ENCODE measurements at places on chromosomes 4 and X.

DNA sequence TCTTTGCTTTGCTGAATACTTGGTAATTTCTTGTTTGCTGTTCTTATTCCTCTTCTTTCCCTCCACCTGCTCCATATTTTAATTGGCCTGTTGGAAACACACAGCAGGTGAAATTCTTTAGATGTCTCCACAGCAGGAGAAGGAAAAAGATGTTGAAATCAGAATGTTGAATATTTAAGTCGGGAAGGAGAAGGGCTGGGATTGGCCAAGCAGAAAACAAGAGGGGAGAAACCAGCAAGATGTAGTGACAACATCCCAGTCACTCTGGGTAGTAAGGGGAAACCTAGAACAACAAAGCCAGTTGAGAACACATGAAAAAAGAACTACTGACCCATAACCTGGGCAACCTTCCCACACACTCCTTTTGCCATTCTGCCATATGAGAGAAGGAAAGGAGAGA lies 37.3 kb upstream of the STAG2 start:
- no peak for DNase-seq
- no peak overlapping the region for H3K27ac ChIP-seq

- no peaks in the 10 kb centered on the region for H3K4me1 ChIP-seq
- H3K36me3 ChIP-seq = no peaks in the 10 kb centered on the region
- no peak overlapping the region for H3K4me3 ChIP-seq
Observed at GRCh38 chr4:157964463-157964862, 208.4 kb downstream of the GASK1B start.

- no peak for DNase-seq
- no peaks in the 10 kb centered on the region for H3K27me3 ChIP-seq
- no peak overlapping the region for H3K4me3 ChIP-seq
- H3K27ac ChIP-seq = no peak overlapping the region
- no peaks in the 10 kb centered on the region for H3K36me3 ChIP-seq
- H3K4me1 ChIP-seq = no peaks in the 10 kb centered on the region
Observed at GRCh38 chr4:2286904-2287593, 25.1 kb upstream of the MXD4 start.

- no peaks in the 10 kb centered on the region for H3K27me3 ChIP-seq
- H3K4me1 ChIP-seq = peaks cover 25% of the 10 kb centered on the region
- no peak for DNase-seq
- H3K4me3 ChIP-seq = no peak overlapping the region
- no peaks in the 10 kb centered on the region for H3K36me3 ChIP-seq
- peak overlapping the region; percentile 74 for H3K27ac ChIP-seq
Observed at GRCh38 chr4:183875251-183875825, 29.8 kb upstream of the STOX2 start.

GRCh38 chr4:113811359-113811758 lies 49.8 kb upstream of the CAMK2D start:
- no peak overlapping the region for H3K27ac ChIP-seq
- H3K36me3 ChIP-seq = no peaks in the 10 kb centered on the region
- H3K4me1 ChIP-seq = no peaks in the 10 kb centered on the region
- no peak overlapping the region for H3K4me3 ChIP-seq

DNA sequence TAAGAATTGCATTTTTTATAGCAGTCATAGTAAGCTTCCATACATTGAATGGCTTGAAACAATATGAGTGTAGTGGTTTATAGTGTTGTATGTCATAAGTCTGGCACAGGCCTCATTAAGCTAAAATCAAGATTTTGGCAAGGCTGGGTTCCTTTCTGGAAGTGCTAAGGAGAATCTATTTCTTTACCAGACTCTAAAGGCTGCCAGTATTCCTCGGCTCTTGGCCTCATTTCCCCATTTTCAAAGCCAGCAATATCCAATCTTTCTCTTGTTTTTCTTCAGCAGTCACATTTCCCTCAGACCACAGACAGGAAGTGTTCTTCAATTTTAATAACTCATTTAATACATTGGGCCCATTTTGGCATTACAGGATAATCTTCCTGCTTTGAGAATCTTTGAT lies 1155.5 kb upstream of the PABPC4L start:
- H3K4me1 ChIP-seq = no peaks in the 10 kb centered on the region
- no peak for DNase-seq
- no peaks in the 10 kb centered on the region for H3K27me3 ChIP-seq

GRCh38 chrX:44843753-44844152 lies at the start of gene DUSP21:
Gene DUSP21 (plus strand): TSS chrX:44844021. CDS start chrX:44844133, 112 bp downstream.
- H3K4me3 ChIP-seq = no peak within 1 kb of the TSS
- DNase-seq = no peak

DNA sequence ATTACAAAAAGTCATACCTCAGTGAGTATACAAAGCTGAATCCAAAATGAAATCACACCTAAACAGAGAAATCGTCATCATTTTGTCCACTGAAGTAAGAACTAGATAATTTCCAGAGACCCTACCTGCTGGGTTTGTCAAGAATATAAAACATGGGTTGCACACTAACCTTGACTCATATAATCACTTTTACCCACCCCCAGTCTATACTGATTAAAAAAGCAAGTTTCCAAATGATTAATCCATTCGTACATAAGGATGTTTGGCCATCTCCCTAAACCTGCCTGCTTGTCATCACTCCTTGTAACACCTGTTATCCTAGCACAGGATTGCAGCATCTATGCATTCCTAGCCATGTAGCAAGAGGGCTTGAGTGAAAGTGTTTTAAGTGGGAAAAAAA lies 4.7 kb downstream of the RAP2C start:
- peaks cover 60% of the 10 kb centered on the region for H3K4me1 ChIP-seq
- peaks cover 34% of the 10 kb centered on the region for H3K36me3 ChIP-seq
- no peak for DNase-seq
- no peaks in the 10 kb centered on the region for H3K27me3 ChIP-seq
- no peak overlapping the region for H3K4me3 ChIP-seq

DNA sequence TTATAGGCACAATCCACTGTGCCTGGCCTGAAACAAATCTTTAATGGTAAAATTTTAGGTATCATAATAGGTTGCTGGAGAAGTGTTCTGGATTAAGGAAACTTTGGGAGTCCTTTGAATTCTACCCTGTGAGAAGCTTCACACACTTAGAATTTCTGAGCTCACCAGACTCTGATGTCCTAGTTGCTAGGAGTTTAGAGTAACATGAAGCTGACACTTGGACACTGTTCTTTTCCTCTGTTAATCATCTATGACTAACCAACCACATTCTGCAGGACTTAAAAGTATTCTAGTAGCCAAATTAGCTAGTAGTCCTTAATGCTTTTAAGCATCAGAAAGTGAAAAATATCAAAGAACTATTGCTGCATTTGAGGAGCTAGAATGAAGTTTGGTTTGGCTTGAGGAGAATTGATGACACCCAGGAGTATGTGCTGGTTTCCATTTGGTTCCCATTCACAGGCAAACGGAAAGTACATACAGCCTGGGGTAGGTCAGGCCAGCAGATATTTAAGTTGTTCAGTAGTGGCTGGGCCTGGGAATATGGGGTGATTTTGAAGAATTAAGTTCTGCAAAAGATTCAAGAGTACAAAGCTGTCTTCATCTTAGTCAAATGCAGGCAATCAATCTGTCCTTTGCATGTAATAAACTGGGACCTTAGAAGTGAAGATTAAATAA lies 38.8 kb upstream of the IGFBP7 start:
- no peak for DNase-seq
- H3K36me3 ChIP-seq = no peaks in the 10 kb centered on the region
- peaks cover 5% of the 10 kb centered on the region for H3K4me1 ChIP-seq
- H3K27me3 ChIP-seq = no peaks in the 10 kb centered on the region
- H3K4me3 ChIP-seq = no peak overlapping the region

DNA sequence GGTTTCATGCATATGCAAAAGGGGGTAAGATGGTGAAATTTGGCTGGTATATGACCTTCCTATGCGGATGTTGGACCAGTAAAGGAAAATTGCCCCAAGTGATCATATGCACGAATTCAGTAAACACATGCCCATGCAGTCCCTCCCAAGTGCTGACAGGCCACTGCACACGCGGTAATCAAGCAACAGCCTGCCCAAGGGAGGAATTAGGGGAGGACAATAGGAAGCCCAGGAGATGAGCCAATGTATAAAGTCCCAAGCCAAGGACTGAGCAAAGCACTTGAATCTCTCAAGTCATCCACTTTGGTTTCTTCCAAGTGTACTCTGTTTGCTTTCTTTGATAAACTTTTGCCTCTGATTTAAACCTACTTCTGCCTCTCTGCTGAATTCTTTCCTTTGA lies 21.1 kb downstream of the MAGEB16 start:
- H3K27ac ChIP-seq = no peak overlapping the region
- no peaks in the 10 kb centered on the region for H3K4me1 ChIP-seq
- no peaks in the 10 kb centered on the region for H3K27me3 ChIP-seq
- H3K36me3 ChIP-seq = no peaks in the 10 kb centered on the region
- H3K4me3 ChIP-seq = no peak overlapping the region

GRCh38 chrX:139924069-139924695 lies 8.7 kb downstream of the ATP11C start:
- H3K4me1 ChIP-seq = peaks cover 2% of the 10 kb centered on the region
- H3K27ac ChIP-seq = no peak overlapping the region
- no peaks in the 10 kb centered on the region for H3K27me3 ChIP-seq
- DNase-seq = no peak
- no peak overlapping the region for H3K4me3 ChIP-seq

GRCh38 chrX:54921427-54922021 lies 900 bp downstream of the TRO start:
- H3K27me3 ChIP-seq = no peaks in the 10 kb centered on the region
- H3K4me1 ChIP-seq = no peaks in the 10 kb centered on the region
- peak; percentile 65 for DNase-seq

DNA sequence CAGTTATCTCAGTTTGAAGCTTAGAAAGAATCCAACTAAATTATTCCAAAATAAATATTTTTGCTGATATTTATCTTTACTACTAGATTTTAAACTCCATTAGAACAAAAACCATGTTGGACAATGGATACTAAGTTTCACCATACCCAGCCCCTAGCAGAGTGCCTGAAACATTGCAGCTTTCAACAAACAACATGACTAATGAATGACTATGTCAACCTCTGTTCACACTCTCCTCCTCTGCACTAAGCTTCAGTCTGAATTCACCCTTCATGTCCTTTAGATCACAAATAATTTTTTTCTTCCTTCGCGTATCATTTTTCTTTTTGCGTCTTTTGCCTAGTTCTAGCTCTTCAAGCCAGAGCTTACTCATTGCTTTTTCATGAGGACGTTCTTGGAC lies 315.2 kb downstream of the PCDH10 start:
- no peaks in the 10 kb centered on the region for H3K4me1 ChIP-seq
- no peaks in the 10 kb centered on the region for H3K27me3 ChIP-seq
- no peak overlapping the region for H3K4me3 ChIP-seq
- no peaks in the 10 kb centered on the region for H3K36me3 ChIP-seq

GRCh38 chr4:10743357-10743756 lies 58.8 kb upstream of the CLNK start:
- no peak for DNase-seq
- no peak overlapping the region for H3K27ac ChIP-seq
- H3K4me1 ChIP-seq = no peaks in the 10 kb centered on the region
- no peaks in the 10 kb centered on the region for H3K27me3 ChIP-seq
- H3K36me3 ChIP-seq = no peaks in the 10 kb centered on the region
- no peak overlapping the region for H3K4me3 ChIP-seq

DNA sequence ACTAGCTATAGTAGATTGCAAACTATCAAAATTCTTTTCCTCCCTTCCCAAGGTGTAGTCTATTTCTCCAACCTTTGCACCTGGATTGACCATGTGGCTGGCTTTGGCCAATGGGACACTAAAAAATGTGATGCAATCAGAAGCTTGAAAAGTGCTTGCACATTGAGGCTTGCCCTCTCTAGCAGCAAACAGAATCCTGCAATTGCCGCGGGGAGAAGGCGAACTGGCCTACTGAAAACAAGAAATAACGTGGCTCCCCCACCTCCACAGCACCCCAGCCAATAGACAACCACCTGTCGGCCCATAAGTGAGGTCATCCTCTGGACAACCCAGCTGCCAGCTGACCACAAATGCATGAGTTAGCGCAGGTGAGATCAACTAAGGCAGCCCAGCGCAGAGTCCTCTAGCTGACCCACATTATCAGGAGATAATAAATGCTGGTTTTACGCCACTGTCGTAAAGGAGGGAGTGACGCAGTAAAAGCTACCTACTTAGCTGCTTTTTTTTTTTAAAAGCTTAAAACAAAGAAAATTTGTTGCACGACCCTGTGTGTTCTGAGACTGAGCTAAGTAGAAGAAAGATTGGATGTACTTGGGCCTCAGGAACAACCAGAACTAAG lies 95.2 kb downstream of the GK start:
- no peaks in the 10 kb centered on the region for H3K27me3 ChIP-seq
- no peaks in the 10 kb centered on the region for H3K4me1 ChIP-seq
- no peak for DNase-seq
- H3K27ac ChIP-seq = no peak overlapping the region
- no peaks in the 10 kb centered on the region for H3K36me3 ChIP-seq
- no peak overlapping the region for H3K4me3 ChIP-seq

- H3K27me3 ChIP-seq = no peaks in the 10 kb centered on the region
- H3K27ac ChIP-seq = no peak overlapping the region
- no peaks in the 10 kb centered on the region for H3K36me3 ChIP-seq
Observed at GRCh38 chr4:83043801-83044407, 8.9 kb downstream of the COPS4 start.

GRCh38 chrX:47902161-47902560 lies 65.5 kb downstream of the ZNF81 start:
- no peaks in the 10 kb centered on the region for H3K36me3 ChIP-seq
- H3K27me3 ChIP-seq = no peaks in the 10 kb centered on the region
- H3K4me3 ChIP-seq = no peak overlapping the region
- no peaks in the 10 kb centered on the region for H3K4me1 ChIP-seq
- no peak for DNase-seq

DNA sequence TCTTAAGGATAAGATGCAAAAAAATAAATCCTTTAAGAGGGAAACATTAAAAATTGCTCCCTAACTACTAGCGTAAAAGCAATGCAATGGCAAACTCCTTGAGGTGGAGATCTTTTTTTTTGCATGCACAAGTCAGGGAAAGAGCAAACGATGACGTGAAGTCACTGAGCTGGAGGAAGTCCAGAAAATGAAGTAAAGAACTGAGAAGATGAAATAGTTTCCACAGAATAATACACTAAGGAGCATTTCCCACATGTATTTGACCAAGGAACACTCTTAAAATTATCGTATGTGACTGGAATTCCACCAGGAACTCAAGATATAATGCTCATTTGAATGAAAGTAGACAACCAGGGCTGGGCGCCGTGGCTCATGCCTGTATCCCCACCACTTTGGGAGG lies 21.0 kb upstream of the DOCK11 start:
- H3K4me1 ChIP-seq = no peaks in the 10 kb centered on the region
- H3K27me3 ChIP-seq = no peaks in the 10 kb centered on the region
- H3K4me3 ChIP-seq = no peak overlapping the region
- DNase-seq = no peak
- H3K36me3 ChIP-seq = no peaks in the 10 kb centered on the region

- no peak overlapping the region for H3K4me3 ChIP-seq
- no peak for DNase-seq
- no peaks in the 10 kb centered on the region for H3K27me3 ChIP-seq
- no peaks in the 10 kb centered on the region for H3K4me1 ChIP-seq
- H3K27ac ChIP-seq = no peak overlapping the region
Observed at GRCh38 chrX:15416133-15416993, 32.1 kb upstream of the VEGFD start.

- no peak for DNase-seq
- no peaks in the 10 kb centered on the region for H3K36me3 ChIP-seq
- H3K4me3 ChIP-seq = no peak overlapping the region
- peaks cover 22% of the 10 kb centered on the region for H3K4me1 ChIP-seq
Observed at GRCh38 chr4:123599061-123599919, 202.7 kb downstream of the SPRY1 start.

All from heart right ventricle (tissue), 16 donors.